ENCODE measurements at places on chromosomes 3 and 15. TPM values are rescaled to one million over a fixed set of nuclear protein-coding genes. Genes with fewer than 3 reads are reported as not detected.

DNA sequence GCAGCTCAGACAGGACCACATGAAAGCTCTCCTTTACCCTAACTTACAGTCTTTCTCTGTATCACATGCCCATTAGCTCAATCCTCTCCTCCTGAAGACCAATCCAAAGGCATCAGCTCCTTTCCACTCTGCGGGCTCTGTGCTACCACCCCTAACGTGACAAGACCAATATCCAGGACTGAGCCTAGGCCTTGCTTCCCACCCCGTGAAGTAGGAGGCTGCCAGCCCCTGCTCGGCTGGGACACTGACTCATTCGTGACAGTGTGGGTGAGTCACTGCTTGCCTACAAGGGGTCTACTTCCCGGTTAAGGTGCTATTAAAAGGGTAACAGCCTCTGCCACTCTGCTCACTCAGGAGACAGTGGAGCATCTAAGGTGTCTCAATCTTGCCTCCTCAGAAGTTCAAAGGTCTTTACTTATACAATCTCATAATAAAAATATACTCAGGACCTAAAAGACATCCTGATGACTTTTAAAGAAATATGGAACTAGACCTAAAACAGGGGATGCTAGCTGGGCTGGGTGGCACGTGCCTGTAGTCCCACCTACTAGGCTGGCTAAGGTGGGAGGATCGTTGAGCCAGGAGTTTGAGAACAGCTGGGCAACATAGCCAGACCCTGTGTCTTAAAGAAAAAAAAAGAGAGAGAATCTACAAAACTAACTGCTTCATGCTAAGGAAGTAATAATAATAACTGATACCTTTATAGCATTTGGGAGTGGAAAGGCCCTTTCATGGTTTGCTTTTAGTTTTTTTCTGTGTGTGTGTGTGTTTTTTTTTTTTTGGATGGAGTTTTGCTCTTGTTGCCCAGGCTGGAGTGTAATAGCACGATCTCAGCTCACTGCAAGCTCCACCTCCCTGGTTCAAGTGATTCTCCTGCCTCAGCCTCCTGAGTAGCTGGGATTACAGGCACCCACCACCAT is 55.0 kb downstream of the TMEM44 start:
- H3K27me3 ChIP-seq = no peaks in the 10 kb centered on the region
- H3K4me3 ChIP-seq = no peak overlapping the region
- H3K27ac ChIP-seq = peak overlapping the region; percentile 75
- no peaks in the 10 kb centered on the region for H3K36me3 ChIP-seq

DNA sequence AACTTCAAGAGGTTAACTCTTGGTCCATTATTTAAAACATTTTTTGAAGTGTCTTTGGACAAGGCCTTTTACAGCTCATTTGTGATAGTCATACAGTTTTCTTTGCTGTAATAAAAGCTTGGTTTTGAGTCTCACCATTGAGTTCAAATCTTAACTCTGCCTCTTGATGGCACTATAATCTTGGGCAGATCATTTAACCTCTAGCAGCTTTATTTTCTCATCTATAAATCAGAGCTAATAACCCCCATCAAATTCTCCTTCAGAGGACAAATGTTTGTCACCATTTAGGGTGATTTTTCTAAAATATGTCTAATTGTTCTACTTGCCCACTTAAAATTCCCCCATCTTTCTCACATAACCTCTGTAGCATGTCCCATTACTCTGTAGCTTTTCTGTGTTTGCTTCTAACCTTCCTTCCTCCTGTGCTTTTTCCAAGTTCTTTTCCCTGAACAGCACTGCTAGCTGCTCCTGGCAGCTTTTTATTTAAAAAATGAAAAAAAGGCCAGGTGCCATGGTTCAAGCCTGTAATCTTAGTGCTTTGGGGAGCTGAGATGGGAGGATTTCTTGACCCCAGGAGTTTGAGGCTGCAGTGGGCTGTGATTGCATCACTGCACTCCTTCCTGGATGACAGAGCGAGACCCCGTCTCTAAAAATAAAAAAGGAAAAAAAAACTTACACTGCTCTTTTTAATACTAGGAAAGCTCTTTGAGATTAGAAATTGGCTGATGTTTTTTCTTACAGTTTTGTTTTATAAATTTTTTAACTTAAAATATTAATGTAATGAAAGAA is 28.5 kb downstream of the UBE2E1 start:
- no peaks in the 10 kb centered on the region for H3K4me1 ChIP-seq
- H3K27ac ChIP-seq = no peak overlapping the region
- H3K36me3 ChIP-seq = no peaks in the 10 kb centered on the region
- DNase-seq = no peak

- H3K27me3 ChIP-seq = no peaks in the 10 kb centered on the region
- no peak overlapping the region for H3K4me3 ChIP-seq
- H3K27ac ChIP-seq = peak overlapping the region; percentile 58
- peaks cover 15% of the 10 kb centered on the region for H3K4me1 ChIP-seq
- DNase-seq = no peak
- no peaks in the 10 kb centered on the region for H3K36me3 ChIP-seq
Observed at GRCh38 chr3:170732660-170733245, 137.2 kb downstream of the RPL22L1 start.

- no peaks in the 10 kb centered on the region for H3K4me1 ChIP-seq
- no peaks in the 10 kb centered on the region for H3K27me3 ChIP-seq
- H3K4me3 ChIP-seq = no peak overlapping the region
- H3K27ac ChIP-seq = no peak overlapping the region
Observed at GRCh38 chr3:71994906-71995305, 210.0 kb upstream of the PROK2 start.

GRCh38 chr3:158279609-158280008 is 169.7 kb downstream of the RSRC1 start:
- H3K27ac ChIP-seq = no peak overlapping the region
- no peaks in the 10 kb centered on the region for H3K4me1 ChIP-seq

The BFSP2 gene
- total RNA-seq = not detected

The CATSPER2 gene
- 11.3 TPM for total RNA-seq

The CSTA gene
- not detected for total RNA-seq
